ENCODE measurements at places on chromosomes 3 and 15.

DNA sequence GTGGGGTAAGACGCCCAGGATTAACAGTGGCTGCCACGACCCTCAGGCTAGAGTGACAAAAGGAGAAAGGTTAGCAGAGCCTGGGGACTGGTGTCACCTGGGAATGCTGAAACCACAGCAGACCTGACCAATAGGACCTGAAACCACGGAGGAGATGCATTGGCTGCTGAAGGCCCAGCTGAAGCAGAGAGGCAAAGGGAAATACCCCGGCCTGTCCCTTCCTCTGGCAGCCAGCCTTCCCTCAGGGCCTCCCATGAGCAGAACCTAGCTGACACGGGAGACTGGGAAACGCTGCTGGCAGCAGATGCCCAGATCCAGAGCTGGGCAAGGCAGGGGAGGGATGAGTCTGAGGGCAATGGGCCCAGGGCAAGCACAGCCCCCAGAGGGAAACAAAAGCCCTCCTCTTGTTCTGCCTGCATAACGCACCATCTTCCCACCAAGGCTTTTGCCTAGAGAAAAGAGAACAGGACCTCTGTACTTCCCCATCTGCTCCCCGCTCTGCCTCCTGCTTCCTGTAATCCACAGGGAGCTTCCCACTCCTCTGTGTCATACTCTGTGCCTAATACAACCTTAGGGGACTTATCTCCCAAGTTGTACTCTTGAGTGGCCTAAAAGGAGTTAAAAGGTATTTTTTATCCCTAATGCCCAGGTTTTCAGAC is 216.2 kb downstream of the ABHD5 start:
- DNase-seq: no peak

GRCh38 chr15:59522988-59523461 is 85.0 kb downstream of the FAM81A start:
- peak; percentile 63 for DNase-seq

GRCh38 chr3:134066651-134067530 is 37.2 kb upstream of the SLCO2A1 start:
- no peak for DNase-seq

- no peak for DNase-seq
These were observed 59.9 kb upstream of the PTX3 start for GRCh38 chr3:157376603-157377300.

- DNase-seq: no peak
These were observed 27.5 kb upstream of the MAPKBP1 start for GRCh38 chr15:41746802-41747201.

DNA sequence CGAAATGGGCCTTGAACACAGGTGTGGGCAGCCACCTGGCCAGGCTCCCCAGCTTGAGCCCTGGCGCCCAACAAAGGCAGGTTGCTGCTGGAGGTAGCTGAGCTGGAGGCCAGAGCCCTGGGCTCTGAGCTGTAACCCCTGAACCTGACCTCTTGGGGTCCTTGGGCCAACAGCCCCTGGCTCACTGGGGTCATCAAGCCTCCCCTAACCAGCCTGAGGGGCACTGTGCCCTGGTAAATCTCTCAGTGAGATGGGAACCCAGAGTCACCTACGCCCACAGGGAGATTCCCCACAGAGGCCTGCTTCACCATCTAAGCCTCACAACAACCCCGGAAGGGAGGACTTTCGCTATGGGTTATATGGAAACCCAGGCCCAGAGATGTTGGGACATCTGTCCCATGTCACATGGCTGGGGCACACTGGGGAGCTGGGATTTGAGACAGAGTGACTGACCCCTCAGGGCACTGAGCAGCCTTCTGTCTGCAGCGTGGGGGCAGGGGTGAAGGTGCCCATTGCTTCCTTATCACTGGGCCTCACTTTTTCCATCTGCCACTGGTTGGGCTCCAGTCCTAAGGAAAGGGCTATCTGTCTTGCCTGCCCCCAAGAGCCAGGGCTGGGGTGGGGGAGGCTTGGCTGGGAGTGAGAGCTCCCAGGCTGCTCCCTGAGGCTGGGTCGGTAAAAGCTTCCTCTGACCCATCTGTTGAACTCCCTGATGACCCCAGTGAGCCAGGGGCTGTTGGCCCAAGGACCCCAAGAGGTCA is 59.1 kb downstream of the IQSEC1 start:
- DNase-seq: peak; percentile 77

GRCh38 chr3:120101624-120102023 is 7.4 kb upstream of the GSK3B start:
- DNase-seq: no peak

DNA sequence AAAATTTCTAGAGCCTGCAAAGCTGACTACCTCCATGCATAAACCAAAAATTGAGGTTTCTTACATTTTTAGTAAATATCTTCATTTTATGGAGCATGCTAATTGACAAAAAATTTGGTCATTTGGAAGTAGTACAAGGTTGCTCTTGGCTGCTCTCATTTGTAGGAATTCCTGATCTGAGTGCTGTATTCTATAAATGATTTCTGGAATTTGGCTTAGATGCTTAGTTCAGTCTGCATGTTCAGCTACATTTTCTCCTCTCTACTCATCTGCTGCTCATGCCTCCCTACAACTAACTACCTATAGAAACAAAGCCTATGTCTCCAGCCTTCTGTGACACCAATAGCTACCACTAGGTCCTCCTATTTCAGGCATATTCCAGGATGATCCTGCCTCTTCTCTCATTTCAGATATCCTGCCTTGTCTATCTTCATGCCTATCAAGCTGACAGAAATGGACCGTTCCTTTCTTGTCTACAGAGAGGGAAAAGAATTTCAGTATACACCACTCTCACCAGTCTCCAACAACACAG is 901.1 kb downstream of the TBL1XR1 start:
- DNase-seq: no peak

- DNase-seq: no peak
These were observed 128.3 kb downstream of the SV2B start for GRCh38 chr15:91228383-91228782.

DNA sequence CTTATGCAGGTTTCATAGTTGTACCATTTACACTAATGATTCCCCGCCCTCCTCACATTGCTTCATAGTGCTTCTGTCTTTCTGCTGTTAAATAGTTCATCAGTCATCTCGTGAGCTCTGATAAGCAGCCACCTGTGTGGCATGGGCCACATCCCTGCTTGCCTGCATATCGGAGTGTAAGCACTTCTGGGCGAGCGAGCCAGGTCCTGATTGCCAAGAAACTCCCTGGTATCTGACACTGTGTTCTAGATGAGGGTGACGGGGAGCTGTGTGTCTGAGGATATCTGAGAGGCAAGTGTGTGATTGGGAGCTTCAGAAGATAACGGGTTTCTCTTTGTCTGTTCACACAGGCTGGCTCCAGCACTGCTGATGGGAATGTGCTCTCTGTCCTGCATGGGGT is 130.6 kb downstream of the LRIG1 start:
- DNase-seq: no peak

- no peak for DNase-seq
These were observed 39.0 kb downstream of the FSIP1 start for GRCh38 chr15:39743611-39744010.

GRCh38 chr3:13839726-13840340 is 40.0 kb downstream of the WNT7A start:
- no peak for DNase-seq

DNA sequence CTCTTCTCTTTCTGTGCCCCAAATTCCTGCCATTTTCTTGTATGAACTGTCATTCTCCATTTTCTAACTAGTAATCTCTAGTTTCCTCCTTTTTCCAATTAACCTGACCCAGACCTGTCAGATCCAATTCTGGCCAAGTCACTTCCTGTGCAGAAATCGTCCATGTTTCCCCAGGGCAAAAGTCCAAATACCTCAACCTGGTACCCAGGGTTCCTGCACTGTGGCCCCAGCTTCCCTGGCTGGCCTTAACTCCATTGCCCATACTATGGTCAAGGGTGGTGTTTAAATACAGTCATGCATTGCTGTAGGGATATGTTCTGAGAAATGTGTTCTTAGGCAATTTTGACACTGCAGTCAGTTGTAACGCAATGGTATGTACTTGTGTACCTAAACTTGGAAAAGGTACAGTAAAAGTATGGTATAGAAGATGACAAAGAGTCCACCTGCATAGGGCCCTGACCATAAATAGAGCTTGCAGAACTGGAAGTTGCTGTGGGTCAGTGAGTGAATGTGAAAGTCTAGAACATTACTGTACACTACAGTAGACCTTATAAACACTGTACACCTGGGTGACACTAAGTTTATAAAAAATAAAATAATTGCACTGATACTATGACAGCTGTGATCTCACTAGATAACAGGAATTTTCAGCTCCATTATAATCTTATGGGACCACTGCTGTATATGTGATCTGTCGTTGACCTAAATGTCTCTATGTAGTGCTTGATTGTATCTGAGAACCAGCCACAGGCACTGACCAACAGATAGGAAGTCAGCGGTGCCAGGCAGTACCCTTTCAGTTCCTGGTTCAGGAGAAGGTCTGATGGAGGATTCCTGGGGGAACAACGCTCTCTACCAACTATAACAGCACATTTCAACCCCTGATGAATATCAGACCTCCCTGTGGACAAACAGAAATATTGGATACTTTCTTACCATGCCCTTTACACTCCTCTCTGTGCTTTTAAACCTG is 336.1 kb upstream of the PROK2 start:
- no peak for DNase-seq

GRCh38 chr15:76336254-76337058 is at the start of gene ISL2:
Gene ISL2 (plus strand): TSS chr15:76336773. CDS start chr15:76336884, 111 bp downstream.
- DNase-seq: peak; percentile 72

GRCh38 chr15:78873793-78874765 is 1.4 kb downstream of the MORF4L1 start:
- DNase-seq: peak; percentile 69

DNA sequence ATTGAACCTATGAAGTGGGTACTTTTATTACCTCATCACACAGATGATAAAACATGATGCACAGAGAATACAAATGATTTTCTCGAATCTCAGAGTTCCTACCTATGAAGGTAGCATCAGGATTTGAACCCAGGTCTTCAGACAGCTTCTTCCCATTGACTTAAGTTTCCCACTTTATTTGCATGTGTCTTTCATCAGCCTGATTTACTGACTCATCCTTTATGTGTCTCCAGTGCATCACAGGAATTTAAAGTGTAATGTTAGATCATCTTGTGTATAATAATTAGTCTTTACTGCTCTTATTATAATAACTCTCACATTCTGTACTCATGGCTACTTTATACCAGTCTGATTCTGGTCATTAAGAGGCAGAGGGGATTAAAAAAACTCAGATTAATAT is 449.4 kb upstream of the SUCLG2 start:
- DNase-seq: no peak

GRCh38 chr3:138325990-138326389 is 3.7 kb downstream of the NME9 start:
- no peak for DNase-seq

- no peak for DNase-seq
These were observed 38.7 kb downstream of the FAM174B start for GRCh38 chr15:92616621-92617548.

- no peak for DNase-seq
These were observed 50.9 kb downstream of the C3orf85 start for GRCh38 chr3:109187390-109187789.

DNA sequence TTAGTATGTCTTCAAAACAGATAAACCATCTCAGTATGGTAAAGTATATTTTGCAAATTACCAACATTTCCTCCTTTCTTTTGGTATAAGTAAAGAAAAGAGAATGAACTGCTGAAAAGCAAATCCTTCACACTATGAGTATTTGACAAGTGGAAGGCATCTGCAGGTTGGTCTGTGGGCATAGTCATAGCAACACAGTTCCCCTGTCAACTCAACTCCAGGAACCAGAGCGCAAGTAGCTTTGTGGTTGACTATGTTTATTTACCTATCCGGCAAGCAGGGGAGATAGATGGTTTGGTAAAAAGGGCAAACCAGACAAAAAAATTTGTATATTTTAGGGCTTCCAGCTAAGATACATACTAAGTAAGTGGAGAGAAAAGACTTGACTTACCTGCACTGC is 88.3 kb upstream of the PPIB start:
- DNase-seq: peak; percentile 13

GRCh38 chr3:58704745-58705144 is 38.2 kb upstream of the FAM3D start:
- DNase-seq: no peak

- DNase-seq: no peak
These were observed 464.9 kb downstream of the TAFA4 start for GRCh38 chr3:68467465-68467864.

- DNase-seq: no peak
These were observed 63.2 kb upstream of the ATP11B start for GRCh38 chr3:182729903-182730674.

DNA sequence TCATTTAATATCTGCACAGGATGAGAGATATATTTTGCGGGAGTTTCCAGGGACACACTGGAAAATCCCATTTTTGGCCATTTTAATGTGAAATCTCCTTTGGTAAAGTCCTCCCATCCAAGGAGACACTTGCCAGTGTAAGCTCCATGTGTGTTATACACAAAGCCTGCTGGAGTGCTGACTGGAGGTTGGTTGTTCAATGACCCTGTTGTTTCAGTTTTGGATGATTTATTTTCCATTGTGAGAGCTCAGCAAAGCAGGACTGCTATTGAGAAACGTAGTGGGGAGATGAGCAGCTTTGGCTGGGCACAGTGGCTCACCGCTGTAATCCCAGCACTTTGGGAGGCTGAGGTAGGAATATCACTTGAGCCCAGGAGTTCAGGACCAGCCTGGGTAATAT is 127.7 kb downstream of the NUP210 start:
- DNase-seq: no peak

DNA sequence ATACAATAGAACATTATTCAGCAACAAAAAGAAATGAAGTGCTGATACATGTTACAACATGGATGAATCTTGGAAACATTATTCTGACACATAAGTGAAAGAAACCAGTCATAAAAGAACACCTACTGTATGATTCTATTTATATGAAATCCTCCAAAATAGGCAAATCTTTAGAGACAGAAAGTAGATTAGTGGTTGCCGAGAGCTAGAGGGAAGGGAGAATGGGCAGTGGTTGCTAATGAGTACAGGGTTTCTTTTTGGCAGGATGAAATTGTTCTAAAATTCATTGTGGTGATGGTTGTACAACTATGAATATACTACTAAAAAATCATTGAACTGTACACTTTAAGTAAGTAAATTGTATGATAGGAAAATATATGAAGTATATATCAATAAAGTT is 6.3 kb upstream of the LRRC58 start:
- no peak for DNase-seq

DNA sequence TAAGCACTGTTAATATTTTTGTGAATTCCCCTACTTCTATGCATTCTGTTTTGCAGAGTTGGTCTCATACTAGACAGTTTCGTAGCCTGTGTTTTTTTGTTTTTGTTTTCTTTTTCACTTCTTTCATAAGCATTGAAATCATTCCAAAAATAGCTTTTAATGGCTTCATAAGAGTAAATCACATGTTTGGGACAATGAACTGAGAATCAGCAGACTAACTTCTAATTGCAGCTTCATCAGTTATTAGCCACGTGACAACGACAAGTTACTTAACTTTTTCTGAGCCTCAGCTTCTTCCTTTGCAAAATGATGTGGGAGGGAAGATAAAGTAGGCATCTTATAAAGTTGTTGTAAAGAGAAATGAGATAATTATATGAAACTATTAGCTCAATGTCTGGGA is 124.8 kb downstream of the LIPC start:
- DNase-seq: no peak

DNA sequence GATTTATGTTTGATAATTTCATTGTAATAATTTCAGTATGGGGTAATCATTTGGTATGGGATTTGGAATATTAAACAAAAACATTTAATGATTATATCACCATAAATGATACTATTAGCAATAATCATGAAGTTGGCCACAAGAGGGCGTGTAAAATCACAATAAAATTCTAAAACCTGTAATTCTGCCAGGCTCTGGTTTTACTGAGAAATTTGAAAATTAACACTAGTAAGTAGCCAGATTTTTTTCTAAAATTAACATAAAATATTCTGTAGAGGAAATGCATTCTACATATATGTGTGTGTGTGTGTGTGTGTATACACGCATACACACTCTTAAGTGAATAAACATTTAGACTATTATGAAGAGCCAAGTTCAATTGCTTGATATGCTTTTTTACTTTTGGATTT is 40.5 kb downstream of the FEZF2 start:
- DNase-seq: peak; percentile 4
